NCI-H774 (cell line): ENCODE measurements at places on chromosomes 4 and X.

DNA sequence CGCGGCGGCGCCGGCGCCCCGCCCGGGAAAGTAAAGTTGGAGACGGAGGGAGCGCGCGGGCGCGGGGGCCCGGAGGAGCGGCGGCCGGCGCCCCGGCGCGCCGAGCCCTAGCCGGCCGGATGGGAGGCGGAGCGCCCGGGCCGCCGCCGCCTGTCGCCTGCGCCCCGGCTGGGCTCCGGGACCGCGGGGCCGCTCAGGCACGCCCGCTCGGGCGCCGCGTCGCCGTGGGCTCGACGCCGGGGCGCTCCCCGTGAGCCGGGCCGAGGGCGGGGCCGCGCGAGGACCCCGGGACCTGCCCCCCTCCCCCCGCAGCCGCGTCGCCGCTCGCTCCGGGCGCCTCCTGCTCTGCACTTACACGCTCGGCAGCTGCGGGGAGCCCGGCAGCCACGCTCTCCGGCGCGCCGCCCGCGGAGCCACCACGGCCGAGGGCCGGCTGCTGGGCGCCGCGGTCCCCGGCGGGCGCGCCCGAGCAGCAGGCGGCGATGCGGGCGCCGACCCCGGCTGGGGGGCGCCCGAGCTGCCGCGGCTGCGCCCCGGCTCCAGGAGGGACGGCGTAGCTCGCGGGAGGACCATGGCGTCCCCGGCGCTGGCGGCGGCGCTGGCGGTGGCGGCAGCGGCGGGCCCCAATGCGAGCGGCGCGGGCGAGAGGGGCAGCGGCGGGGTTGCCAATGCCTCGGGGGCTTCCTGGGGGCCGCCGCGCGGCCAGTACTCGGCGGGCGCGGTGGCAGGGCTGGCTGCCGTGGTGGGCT lies at the start of gene ADRA2C:
Gene ADRA2C, plus strand, starts transcription at position 350 of the 749 bp plus-strand sequence. Its CDS starts 222 bp downstream, at position 572.
- no peak for DNase-seq

GRCh38 chr4:152112887-152113286 lies 352.1 kb upstream of the GATB start:
- no peak for DNase-seq

GRCh38 chr4:132297346-132297745 lies 851.7 kb upstream of the PCDH10 start:
- no peak for DNase-seq

DNA sequence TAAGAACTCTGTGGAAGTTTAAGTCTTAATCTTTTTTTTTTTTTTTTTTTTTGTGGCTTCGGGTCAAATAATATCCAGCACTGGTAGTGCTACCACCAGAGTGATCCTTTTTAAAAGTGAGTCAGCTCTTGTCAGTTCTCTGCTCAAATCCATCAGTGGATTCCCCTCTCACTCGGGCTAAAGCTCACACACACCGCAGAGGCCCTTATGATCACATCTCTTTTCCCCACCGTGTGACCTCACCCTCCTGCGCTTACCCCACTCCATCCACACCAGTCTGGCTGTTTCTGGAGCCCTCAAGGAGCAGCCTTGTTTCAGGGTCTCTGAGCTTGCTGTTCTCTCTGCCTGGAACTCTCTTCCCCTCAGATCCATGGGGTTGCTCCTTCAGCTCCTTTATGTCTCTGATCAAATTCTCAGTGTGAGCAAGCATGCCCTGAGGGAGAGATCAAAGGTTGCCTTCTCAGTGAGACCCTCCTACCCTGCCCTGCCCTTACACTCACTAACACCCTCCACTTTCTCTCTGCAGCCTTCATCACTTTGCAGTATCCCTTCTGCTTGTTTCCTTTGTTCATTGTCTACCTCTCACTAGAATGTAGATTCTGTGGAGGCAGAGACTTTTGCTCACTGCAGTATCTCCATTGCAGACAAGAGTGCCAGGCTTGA lies 19.8 kb upstream of the BEND4 start:
- DNase-seq: no peak

DNA sequence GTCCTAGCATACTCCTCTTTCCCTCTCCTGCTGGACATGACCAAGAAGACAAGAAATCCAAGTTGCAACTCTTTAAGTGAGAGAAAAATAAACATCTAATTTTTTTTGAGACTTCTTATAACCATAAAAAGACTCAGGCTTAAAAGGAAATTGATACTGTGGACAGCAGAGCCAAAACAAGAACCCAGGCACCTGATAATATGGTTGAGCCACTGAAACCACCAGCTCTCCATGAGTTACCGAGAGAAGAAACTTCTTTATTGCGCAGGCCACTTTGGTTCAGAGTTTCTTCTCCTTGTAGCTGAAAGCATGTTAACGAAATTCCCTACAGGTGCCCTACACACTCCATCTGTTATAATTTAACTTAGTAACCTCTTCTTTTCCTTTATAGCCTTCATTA lies 11.3 kb upstream of the SPCS3 start:
- no peak for DNase-seq

DNA sequence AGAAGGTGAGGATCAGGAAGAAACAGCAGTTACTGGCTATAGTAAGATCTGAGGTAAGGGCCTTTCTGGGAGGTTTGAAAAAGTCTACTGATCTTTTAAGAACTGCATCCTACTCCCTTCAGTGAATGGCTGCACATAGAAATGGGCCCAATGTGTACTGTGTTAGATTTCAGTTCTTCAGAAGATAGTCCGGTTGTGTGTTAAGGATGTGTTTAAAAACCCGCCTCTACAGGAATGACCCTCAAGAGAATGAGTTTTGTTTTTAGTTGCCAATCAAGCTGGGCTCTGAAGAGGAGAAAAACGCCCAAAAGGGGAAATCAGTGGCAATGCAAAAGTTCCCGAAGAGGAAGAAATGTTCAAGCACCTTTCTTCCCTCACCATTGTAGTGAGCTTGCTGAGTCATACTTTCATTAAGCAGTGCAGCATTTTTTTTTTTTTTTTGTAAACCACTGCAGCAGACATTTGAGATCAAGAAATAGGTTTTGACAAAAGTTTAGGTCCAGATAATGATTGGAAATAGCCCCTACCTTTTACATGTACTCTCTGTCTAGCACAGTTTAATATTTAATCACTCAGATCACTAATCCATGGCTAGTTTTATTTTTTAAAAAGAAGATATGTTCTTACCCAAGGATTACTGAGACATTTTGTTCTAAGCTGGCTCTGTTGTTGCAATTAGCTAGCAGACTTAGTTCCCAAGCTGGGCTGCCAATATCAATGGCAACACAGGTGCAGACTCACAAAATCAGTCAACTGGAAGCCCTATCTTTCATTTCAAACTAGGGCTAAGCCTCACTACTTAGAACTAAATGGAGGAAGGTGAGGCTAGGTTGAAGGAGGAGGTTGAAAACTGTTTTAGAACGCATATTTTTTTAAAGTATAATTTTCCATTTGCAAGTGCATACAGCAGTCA lies 7.0 kb upstream of the TRPC5OS start:
- DNase-seq: no peak

GRCh38 chrX:37302569-37302968 lies 46.6 kb upstream of the PRRG1 start:
- no peak for DNase-seq

GRCh38 chrX:67734111-67734753 lies 190.4 kb downstream of the AR start:
- DNase-seq: no peak

- no peak for DNase-seq
Observed at GRCh38 chrX:85503258-85504158, 124.0 kb upstream of the POF1B start.

DNA sequence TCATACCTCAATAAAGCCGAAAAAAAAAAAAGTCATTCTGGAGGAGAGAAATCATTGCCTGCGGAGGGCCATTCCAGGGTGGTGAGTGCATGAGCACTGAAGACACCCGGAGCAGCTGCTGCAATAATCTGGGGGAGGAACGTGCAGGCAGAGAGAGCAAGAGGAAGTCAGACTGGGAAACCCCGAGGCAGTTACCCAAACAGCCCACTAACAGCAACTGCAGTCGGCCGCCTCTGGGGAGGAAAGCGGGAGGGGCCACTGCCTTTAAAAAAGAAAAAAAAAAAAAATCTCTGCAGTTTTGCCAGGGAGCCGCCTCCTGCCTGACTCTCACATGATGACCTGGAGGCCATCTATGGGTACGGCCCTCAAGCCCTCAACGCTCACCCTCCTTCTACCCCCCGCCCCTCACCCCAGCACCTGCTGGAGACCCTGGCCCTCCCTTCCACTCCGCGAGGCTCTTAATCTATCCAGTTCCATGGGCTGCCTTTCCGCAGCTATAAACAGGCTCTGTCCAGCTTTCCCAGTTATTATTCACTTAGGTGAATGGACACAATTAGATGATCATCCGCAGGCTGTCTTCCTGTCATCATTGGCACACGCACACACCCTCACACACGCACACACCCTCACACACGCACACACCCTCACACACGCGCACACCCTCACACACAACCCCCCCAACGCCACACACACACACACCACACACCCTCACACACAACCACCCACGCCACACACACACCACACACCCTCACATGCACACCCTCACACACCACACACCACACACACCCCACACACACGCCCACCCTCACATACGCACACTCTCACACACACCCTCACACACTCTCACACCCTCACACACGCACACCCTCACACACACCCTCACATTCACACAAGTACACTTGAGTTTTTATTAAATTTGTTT lies 3.4 kb upstream of the AVPR2 start:
- DNase-seq: peak; percentile 55

- no peak for DNase-seq
Observed at GRCh38 chr4:21307709-21308108, 607.5 kb downstream of the PACRGL start.

DNA sequence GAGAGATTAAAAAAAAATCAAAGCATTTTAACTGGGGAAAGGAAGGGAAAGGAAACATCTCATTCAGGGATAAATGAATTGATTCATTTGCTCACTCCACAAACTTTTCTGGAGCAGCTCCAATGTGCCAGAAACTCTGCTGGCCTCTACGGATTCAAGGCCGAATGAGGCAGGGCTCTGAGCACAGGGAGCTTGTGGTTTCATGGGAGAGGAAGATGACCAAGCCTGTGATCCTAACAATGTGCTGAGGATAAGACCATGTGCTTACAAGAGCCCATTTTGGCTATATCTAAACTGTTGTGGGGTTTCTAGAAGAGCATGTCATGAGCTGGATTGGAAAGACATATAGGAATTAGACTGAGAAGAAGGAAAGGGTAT lies 137.5 kb downstream of the ZNF674 start:
- DNase-seq: no peak

- no peak for DNase-seq
Observed at GRCh38 chr4:95059663-95060062, 301.9 kb downstream of the BMPR1B start.

GRCh38 chrX:45830343-45830742 lies 629.7 kb upstream of the DIPK2B start:
- no peak for DNase-seq
